CD4-positive, alpha-beta T cell treated with Interleukin-17A for 1 hour (primary cell): ENCODE measurements at places on chromosomes 5 and 9.

- DNase-seq: no peak
These were observed 60.5 kb upstream of the SHISAL2B start for GRCh38 chr5:64629841-64630240.

GRCh38 chr5:59206132-59206581 lies 623.3 kb downstream of the RAB3C start:
- DNase-seq: no peak

GRCh38 chr9:131651160-131651559 lies 88.7 kb downstream of the RAPGEF1 start:
- no peak for DNase-seq

GRCh38 chr9:20659474-20659967 lies 24.5 kb upstream of the FOCAD start:
- DNase-seq: no peak

DNA sequence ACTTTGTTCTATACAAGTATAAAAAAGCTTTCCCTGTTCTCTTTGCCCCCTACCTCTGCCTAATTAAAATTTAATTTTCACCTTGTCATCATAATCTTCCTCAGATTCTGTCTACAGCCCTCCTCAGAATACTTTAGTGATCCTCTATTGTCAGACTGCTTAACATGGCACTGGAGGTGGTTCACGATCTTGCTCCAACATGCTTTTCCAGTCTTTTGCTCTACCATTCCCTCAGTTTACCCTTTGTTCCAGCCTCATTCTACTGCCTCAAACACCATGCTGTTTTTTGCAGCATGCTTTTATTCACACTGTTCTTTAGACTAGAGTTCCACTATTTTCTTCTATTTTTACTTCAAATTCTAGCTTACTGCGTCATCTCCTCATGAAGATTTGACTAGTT lies 10.4 kb downstream of the ALDH1A1 start:
- no peak for DNase-seq

DNA sequence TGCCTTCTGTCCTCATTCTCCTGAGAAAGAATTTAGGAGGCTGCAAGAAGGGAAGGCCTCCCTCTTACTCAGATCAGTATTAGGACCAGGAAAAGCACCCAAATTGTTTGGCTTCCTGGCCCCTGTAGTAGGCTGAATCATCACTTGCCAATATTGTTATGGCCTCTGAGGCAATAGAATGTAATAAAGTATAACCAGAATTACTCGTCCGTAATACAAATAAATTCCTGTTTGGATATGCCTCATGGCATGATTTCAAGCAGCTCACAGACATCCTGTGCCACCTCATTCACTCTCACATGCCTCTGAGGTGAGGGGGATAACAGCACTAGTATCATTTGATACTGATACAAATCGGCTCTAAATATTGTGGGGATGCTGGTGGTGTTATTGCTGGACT lies 427.3 kb downstream of the ISL1 start:
- no peak for DNase-seq
